ENCODE measurements at places on chromosomes 16 and 17.

DNA sequence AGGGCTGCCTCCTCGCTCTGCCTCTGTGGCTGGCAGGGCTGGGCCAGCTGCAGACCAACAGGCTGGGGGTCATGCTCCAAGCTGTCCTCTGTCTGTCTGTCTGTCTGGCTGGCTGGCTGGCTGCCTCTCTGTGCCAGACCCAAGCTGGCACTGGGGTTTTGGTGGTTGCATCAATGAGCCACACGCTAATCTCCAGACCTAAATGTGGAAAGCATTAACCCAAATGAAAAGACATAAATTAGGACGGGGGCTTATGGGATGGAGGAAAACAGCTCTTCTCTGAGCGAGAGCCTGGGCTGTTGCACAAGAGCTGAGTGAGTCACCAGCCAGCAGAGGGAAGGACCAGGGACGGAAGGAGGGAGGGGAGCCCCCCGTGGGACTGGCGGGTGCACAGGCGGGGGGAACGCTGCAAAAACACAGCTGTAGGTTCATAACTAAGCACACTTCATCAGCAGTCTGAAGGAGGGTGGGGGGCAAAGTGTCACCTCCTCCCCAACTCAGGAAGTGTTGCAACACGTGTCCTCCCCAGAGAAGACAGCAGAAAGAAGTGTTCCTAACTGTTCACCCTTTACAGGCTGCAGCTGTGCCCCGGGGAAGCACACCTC lies 83.4 kb downstream of the GAS7 start:
- peak; percentile 99 for DNase-seq
- H3K27me3 ChIP-seq = no peaks in the 10 kb centered on the region
- no peaks in the 10 kb centered on the region for H3K36me3 ChIP-seq
- peak overlapping the region; percentile 93 for H3K27ac ChIP-seq
- peaks cover 34% of the 10 kb centered on the region for H3K4me1 ChIP-seq

DNA sequence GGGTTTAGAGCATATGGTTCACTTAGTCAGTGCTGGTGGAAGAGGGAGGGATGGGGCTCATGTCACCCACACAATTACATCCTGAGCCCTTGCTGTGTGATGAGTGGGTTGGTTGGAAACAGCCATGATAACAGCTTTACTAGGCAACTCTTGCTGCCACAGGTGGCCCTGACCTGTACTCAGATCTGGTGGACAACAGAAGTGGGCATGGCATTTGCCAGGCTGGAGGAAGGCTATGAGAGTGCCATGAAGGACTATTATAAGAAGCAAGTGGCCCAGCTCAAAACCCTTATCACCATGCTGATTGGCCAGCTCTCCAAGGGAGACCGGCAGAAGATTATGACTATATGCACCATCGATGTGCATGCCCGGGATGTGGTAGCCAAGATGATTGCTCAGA lies 105.8 kb downstream of the DNAH9 start:
- no peaks in the 10 kb centered on the region for H3K36me3 ChIP-seq
- DNase-seq = no peak
- no peak overlapping the region for H3K27ac ChIP-seq

- H3K4me1 ChIP-seq = peaks cover 10% of the 10 kb centered on the region
- H3K36me3 ChIP-seq = no peaks in the 10 kb centered on the region
- no peak overlapping the region for H3K27ac ChIP-seq
- peaks cover 87% of the 10 kb centered on the region for H3K27me3 ChIP-seq
- no peak overlapping the region for H3K4me3 ChIP-seq
Observed at GRCh38 chr17:8072341-8072728, 15.2 kb downstream of the ALOX12B start.

- no peaks in the 10 kb centered on the region for H3K36me3 ChIP-seq
- no peak overlapping the region for H3K27ac ChIP-seq
- no peak for DNase-seq
- no peak overlapping the region for H3K4me3 ChIP-seq
- H3K27me3 ChIP-seq = peaks cover 42% of the 10 kb centered on the region
- peaks cover 5% of the 10 kb centered on the region for H3K4me1 ChIP-seq
Observed at GRCh38 chr17:74950207-74950606, 14.5 kb downstream of the OTOP3 start.

DNA sequence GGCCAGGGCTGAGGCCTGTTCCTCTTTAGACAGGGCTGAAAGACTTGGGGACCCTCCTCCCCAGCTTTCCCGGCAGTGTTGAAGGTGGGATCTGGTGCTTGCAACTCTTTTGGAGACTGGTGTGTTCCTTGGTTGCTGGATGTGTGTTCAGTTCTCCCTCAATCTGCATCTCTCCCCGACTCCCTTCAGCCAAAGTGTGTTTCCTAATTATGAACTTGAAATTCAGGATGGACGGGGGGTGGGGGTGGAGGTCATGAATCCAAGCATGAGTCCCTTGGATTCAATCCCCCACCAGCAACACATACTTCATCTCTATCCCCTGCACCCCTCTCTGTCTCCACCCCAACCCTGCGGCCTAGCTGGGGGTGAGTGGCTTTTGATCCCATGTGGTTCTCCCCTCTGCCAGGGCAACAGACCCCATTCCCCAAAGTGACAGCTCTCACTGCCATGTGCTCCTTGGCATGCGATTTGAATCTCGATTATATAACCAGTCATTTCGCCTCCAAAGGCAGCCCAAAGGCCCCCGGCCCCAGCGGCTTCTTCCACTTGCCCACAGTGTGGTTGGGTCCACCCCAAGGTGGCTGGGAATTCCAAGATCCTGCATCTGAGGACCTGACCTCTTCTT lies 1.3 kb downstream of the ARHGAP23 start:
- DNase-seq = peak; percentile 25
- H3K36me3 ChIP-seq = peaks cover 27% of the 10 kb centered on the region
- H3K4me3 ChIP-seq = peak overlapping the region; percentile 85
- no peaks in the 10 kb centered on the region for H3K27me3 ChIP-seq

- no peaks in the 10 kb centered on the region for H3K36me3 ChIP-seq
- peaks cover 2% of the 10 kb centered on the region for H3K4me1 ChIP-seq
- H3K4me3 ChIP-seq = no peak overlapping the region
Observed at GRCh38 chr16:76297941-76298340, 20.7 kb downstream of the CNTNAP4 start.

DNA sequence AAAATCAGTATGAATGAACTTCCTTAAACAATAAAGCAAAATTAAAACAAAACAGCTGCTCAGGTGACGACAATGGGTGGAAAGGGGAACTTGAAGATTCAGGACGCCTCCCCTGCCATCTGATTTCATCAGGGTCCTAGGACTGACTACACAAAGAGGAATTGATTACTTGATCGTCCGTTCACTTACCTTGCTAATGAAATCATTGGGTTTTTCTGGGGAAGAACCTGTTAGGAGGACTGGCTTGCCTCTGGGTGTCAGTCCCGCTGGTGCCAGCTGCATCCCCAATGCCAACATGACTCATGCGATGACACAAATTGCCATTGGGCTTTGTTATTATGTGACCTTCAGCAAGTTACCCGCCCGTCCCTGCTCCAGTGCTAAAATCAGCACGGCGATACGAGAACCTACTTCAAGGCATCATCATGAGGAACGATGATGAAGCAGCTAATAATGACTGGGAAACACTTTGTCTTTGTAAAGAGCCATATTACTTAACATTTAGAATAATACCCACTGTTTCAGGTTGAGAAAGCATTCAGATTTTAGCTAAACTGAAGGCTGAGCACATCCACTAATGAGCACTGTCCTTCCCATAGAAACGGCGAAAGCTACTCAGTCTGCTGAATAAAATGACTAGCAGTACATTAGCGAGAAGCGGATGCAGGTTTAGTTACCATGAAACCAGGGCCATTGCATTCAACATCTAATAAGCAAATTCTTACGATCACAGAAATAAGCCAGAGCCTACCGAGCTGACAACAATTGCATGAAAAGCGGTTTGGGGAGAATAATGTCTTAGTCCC lies 139.4 kb downstream of the ZFHX3 start:
- DNase-seq = no peak
- H3K27ac ChIP-seq = no peak overlapping the region
- H3K4me1 ChIP-seq = peaks cover 5% of the 10 kb centered on the region
- H3K27me3 ChIP-seq = no peaks in the 10 kb centered on the region
- peaks cover 4% of the 10 kb centered on the region for H3K36me3 ChIP-seq
- H3K4me3 ChIP-seq = no peak overlapping the region

GRCh38 chr17:65104541-65104940 lies 32.6 kb upstream of the RGS9 start:
- peaks cover 32% of the 10 kb centered on the region for H3K4me1 ChIP-seq
- peaks cover 5% of the 10 kb centered on the region for H3K36me3 ChIP-seq
- no peak overlapping the region for H3K4me3 ChIP-seq
- no peak overlapping the region for H3K27ac ChIP-seq

GRCh38 chr16:26569793-26570192 lies 496.9 kb upstream of the C16orf82 start:
- no peaks in the 10 kb centered on the region for H3K27me3 ChIP-seq
- H3K4me3 ChIP-seq = no peak overlapping the region
- H3K36me3 ChIP-seq = no peaks in the 10 kb centered on the region
- no peak for DNase-seq
- H3K4me1 ChIP-seq = no peaks in the 10 kb centered on the region

DNA sequence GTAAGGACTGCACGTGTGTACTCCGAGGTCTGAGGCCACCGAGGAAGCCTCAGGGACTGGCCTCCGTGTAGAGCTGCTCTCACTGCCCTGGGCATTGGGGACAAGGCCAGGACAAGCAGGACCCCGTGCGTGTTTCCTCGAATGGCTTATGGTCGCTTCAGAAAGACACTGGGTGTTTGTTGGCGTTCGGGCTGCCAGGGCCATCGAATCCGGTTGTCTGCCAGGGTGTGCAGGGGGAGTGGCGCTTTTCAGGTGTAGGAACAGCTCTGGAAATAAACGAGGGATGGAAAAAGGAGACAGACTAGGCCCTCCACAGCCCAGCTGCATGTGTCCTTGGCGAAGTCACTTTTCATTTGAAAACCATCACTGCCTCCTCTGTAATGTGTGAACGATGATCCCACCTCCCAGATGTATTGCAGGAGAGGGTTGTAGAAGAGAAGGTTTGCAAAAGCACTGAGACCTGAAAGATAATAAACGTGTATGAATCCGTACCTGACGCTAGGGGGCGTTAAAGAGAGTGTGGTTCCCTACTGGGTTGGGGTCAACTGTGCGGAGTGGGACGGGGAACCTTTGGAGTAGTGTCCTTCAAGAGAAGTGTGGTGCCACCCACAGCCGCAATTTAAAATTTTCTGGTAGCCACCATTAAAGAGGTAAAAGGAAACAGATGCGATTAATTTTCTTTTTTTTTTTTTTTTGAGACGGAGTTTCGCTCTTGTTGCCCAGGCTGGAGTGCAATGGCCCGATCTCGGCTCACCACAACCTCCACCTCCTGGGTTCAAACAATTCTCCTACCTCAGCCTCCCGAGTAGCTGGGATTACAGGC lies 2.1 kb upstream of the ZSCAN10 start:
- peak; percentile 34 for DNase-seq
- H3K4me1 ChIP-seq = peaks cover 13% of the 10 kb centered on the region
- H3K27me3 ChIP-seq = peaks cover 29% of the 10 kb centered on the region
- no peak overlapping the region for H3K27ac ChIP-seq
- H3K4me3 ChIP-seq = peak overlapping the region; percentile 11

GRCh38 chr17:58401287-58401686 lies 16.0 kb downstream of the RNF43 start:
- H3K4me1 ChIP-seq = no peaks in the 10 kb centered on the region
- DNase-seq = no peak
- no peak overlapping the region for H3K4me3 ChIP-seq
- H3K27ac ChIP-seq = no peak overlapping the region

DNA sequence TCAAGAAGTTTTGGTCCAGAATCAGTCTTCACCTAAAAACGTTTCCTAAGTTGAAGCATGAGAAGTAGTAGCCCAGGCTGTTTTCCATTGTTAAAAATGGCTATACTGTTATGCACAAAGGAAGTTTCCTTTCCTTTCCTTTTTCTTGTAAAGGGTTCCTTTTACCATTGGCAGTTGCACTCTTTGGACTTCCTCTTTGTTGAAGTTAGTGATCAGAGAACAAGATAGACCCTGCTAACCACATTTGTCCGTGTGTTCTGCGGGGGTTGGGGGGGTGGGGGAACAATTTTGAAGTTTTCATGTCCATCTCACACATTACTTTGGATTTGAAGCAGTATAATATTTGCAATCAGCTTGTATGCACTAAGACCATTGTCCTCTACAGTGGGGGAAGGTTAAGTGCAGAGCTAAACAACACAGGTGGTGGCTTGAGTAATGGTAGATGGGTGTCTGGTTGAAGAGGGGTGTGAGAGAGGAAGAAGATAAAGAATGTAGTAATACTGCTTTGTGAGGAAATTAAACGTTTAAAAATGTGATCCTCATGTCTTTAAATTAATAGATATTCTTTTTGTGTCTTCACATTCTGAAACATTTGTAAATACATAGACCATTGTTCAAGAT lies 1.4 kb downstream of the LPCAT2 start:
- no peak for DNase-seq
- H3K36me3 ChIP-seq = peaks cover 86% of the 10 kb centered on the region
- H3K27ac ChIP-seq = no peak overlapping the region

DNA sequence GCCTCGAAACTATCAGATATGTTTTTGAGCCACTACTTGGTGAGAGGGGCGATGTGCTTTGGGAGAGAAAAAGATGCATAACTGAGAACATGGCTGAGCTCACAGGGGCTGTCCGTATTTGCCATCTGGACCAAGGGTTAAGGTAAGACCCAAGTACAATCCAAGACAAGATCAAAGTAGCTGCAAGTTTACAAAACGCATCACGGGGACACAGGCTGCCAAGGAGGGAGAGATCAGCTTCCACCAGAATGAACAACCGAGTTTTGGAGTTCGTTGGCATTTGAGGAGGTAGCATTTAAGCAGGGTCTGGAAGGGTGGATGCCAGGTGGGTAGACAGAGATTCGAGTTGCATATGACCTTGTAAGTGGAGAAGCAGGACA lies 2.2 kb downstream of the PITPNC1 start:
- H3K36me3 ChIP-seq = no peaks in the 10 kb centered on the region
- no peaks in the 10 kb centered on the region for H3K27me3 ChIP-seq
- H3K4me1 ChIP-seq = peaks cover 12% of the 10 kb centered on the region
- no peak for DNase-seq

- no peaks in the 10 kb centered on the region for H3K27me3 ChIP-seq
- H3K4me1 ChIP-seq = peaks cover 5% of the 10 kb centered on the region
- no peak overlapping the region for H3K4me3 ChIP-seq
- DNase-seq = peak; percentile 49
- peak overlapping the region; percentile 70 for H3K27ac ChIP-seq
Observed at GRCh38 chr16:53821957-53822625, 118.1 kb downstream of the FTO start.

DNA sequence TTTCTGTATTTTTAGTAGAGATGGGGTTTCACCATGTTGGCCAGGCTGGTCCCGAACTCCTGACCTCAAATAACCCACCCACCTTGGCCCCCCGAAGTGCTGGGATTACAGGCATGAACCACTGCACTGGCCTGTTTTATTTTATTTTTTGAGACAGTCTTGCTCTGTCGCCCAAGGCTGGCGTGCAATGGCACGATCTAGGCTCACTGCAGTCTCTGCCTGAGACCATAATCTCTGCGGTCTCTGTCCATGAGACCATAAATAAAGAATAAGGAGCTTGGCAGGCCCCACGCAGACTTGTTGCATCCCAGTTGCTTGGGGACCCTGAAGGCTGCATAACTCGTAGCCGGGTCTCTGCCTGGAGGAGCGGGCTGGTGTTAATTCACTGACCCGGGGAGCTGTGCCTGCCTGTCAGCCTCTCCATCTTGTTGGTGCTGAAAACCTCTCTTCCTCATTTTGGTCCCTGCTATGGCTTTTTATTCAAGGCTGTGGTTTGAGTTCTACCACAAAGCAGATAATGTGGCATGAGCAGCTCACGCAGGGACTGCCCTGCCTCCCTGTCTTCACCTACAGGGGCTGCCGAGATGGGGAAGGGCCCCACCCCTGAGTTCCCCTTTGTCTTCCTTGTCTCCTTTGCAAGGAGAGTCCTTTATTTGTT lies 82.1 kb downstream of the MSI2 start:
- peaks cover 16% of the 10 kb centered on the region for H3K36me3 ChIP-seq
- peaks cover 2% of the 10 kb centered on the region for H3K4me1 ChIP-seq
- DNase-seq = no peak
- H3K27ac ChIP-seq = no peak overlapping the region

GRCh38 chr17:8151120-8151640 lies 1.0 kb downstream of the PER1 start:
- peak overlapping the region; percentile 75 for H3K27ac ChIP-seq
- peak overlapping the region; percentile 86 for H3K4me3 ChIP-seq
- H3K4me1 ChIP-seq = peaks cover 44% of the 10 kb centered on the region
- no peaks in the 10 kb centered on the region for H3K27me3 ChIP-seq
